ENCODE measurements at places on chromosomes 11 and 22.
A peak's percentile ranks its signal among the peaks of the same experiment; 100 is the strongest.

- DNase-seq, result no peak
Observed at GRCh38 chr11:106989078-106989455, 29.2 kb downstream of the GUCY1A2 start.

- peak; percentile 4 for DNase-seq
Observed at GRCh38 chr11:93921695-93922468, 71.5 kb upstream of the VSTM5 start.

DNA sequence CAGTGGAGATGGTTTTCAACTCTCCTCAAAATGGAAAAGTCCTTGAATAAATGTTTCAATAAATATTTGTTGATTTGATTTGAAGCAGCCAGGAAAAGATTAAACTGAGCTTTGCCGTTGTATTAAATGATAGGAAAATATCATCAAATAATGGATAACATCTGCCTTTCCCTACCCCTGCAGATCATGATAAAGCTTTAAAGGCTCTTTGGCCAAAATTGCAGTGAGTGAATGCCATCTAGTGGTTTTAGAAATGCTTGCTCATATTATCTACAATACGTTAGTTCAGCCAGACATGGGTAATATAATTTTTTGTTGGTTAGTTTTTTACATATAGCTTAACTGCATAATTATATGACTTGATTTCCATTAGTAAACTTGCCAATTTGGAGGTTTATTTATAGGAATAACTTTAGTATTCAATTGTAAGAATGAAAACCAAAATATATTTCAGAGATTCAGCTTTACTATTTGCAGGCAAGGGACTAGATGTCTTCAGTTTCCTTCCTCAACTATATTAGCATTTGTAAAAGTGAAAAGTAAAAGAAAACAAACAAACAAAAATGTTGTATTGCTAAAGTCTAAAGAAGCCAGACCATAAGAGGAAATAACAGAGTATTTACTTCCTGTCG lies 159.2 kb downstream of the MSANTD4 start:
- DNase-seq, result no peak

DNA sequence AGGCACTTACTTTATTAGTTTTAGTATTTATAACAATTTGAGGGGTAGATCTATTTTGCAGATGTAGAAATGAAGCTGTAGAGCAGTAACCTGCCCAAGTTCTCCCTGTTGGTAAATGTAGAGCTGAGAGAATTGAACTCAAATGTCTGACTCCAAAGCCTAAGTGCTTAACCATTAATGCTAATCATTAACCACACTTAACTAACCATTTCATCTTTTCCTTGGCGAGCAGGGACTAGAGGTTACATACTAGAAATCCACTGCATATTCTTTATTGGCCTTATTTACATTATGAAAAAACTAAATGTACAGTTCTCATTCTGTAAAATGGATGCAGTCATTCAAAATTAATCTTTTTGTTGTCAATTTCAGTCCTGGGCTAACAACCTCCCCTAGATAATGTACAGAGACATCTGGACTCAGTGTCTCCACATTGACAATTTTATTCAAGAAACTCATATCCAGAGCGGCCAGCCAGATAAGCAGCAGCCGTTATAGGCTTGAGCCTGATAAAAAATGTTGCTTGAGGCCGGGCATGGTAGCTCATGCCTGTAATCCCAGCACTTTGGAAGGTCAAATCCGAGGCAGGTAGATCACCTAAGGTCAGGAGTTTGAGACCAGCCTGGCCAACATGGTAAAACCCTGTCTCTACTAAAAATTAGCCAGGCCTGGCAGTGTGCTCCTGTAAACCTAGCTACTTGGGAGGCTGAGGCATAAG lies 76.7 kb upstream of the PICALM start:
- no peak for DNase-seq

- peak; percentile 24 for DNase-seq
Observed at GRCh38 chr11:33773404-33773986, 825 bp downstream of the FBXO3 start.

DNA sequence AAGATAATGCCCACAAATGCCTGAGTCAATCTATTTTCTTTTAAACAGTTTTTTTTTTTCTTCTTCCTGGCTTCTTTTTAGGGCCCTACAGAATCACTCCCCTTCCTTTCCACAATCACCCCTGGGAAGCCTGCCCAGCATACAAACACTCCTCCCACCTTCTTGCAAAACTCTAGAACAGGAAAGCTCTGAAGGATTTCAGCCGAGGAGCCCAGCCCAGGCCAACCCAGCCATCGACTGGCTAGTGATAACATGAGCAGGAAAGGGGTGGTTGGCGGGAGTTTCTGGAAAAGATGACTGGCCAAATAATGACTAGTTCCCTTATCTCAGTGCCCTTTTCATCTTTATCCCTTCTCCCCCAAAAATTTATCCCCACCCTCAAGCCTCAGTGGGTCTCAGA lies 68.2 kb downstream of the USP35 start:
- no peak for DNase-seq

Measured in stimulated activated CD4-positive, alpha-beta T cell treated with anti-CD3 and anti-CD28 coated beads, Interleukin-2, amount 100 ng/mL, for 24 hours (primary cell).